ENCODE measurements at places on chromosomes 1 and 21. TPM values are rescaled to one million over a fixed set of nuclear protein-coding genes. Genes with fewer than 3 reads are reported as not detected.
A peak's percentile ranks its signal among the peaks of the same experiment; 100 is the strongest.

The AKR7A3 gene
- 0.43 TPM for total RNA-seq

- H3K36me3 ChIP-seq: no peaks in the 10 kb centered on the region
- peak overlapping the region; percentile 11 for H3K27ac ChIP-seq
- H3K27me3 ChIP-seq: no peaks in the 10 kb centered on the region
- H3K4me1 ChIP-seq: peaks cover 34% of the 10 kb centered on the region
These were observed 101.3 kb upstream of the ARTN start for GRCh38 chr1:43832255-43832654.

DNA sequence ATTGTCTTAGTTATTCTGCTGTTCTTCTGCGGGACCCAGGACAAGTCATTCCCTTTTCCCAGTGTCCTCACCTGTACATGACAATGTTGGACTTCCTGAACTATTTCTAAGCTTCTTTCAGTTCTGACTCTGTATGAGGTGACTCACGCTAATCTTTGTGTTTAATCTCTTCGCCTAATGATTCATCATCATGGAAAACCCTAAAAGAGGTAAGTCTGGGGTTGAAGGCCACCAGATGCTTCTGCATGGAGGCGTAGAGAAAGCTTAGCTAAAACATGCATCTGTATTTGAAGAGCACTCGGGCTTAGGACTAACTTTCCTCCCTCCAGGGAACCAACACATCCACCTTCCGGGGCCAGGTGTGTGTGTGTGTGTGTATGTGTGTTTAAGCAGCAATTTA is 7.4 kb downstream of the SPRR5 start:
- no peak for DNase-seq
- no peaks in the 10 kb centered on the region for H3K36me3 ChIP-seq
- H3K4me3 ChIP-seq: no peak overlapping the region
- H3K4me1 ChIP-seq: no peaks in the 10 kb centered on the region
- H3K27ac ChIP-seq: no peak overlapping the region
- no peaks in the 10 kb centered on the region for H3K27me3 ChIP-seq

DNA sequence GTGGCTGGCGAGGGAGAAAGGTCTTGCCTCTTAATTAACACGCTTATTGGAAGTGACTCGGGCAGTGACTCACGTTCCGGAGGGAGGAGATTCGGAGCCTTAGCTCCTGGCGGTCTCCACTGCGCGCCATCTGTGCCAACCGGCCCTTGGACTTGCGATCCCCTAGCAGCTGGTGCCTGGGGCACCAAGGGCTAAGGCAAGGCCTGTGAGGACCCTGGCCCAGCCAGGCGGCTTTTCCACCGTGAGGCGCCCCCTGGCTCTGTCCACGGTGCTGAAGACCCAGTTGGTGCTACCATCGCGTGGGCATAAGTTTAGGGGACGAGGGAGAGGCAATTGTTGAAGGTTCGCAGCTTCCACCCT is 1.3 kb upstream of the SYT6 start:
- H3K27me3 ChIP-seq: peaks cover 70% of the 10 kb centered on the region
- no peak overlapping the region for H3K27ac ChIP-seq
- H3K36me3 ChIP-seq: no peaks in the 10 kb centered on the region
- no peak for DNase-seq

The SAMSN1 gene
- 18.2 TPM for total RNA-seq

The SETD4 gene
- 19.0 TPM for total RNA-seq

DNA sequence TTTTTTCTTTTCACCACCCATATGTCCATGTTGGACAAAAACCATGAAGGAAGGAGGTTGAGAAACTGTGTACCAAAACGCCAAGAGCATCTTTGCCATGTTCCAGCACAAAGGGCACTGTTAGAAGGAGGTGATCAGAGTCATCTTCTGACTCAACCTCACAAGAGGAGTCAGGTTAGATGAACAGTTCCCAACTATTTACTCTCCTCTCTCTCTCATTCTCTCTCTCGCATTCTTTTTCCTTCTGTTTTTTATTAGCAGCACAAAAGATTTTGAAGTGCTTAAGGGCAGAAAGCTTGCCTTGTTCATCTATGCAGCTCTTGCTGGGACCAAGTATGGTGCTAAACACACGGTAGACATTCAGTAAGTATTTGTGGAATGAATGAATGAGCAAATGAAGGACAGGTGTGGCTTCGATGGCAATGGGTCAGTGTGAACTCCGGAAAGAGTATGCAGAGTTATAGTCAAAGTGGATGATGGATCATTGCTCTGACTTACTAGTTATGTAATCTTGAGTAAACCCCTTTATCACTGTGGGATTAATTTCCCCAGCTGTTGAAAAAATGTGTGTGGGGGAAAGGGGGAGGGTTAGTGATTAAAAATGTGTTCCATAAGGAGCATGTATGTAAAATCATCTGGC is 33.9 kb downstream of the DDR2 start:
- no peaks in the 10 kb centered on the region for H3K27me3 ChIP-seq
- no peak for DNase-seq
- H3K4me3 ChIP-seq: no peak overlapping the region
- no peak overlapping the region for H3K27ac ChIP-seq
- no peaks in the 10 kb centered on the region for H3K36me3 ChIP-seq

DNA sequence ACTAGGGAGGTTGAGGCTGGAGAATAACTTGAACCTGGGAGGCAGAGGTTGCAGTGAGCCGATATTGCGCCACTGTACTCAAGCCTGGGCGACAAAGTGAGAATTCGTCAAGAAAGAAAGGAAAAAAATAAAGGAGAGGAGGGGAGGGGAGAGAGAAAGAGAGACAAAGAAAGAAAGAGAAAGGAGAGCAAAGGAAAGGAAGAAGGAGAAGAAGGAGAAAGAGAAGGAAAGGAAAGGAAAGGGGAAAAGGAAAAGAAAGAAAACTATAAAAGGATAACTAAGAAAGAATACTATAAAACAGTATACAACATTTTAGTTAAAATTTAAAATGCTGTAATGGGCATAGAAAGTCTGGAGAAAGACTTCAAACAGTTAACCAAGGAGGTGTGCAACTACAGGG is 33.6 kb downstream of the EIF4G3 start:
- no peak for DNase-seq
- H3K4me1 ChIP-seq: no peaks in the 10 kb centered on the region
- no peak overlapping the region for H3K27ac ChIP-seq
- no peak overlapping the region for H3K4me3 ChIP-seq

The OPTC gene
- not detected for total RNA-seq

Data from upper lobe of right lung (tissue), 1 donor.